ENCODE measurements at places on chromosomes 3 and 15. TPM values are rescaled to one million over a fixed set of nuclear protein-coding genes. Genes with fewer than 3 reads are reported as not detected.

MGLL gene
- 36.4 TPM for total RNA-seq

CHST13 gene
- not detected for total RNA-seq

ZNF502 gene
- 10.5 TPM for total RNA-seq

FETUB gene
- not detected for total RNA-seq

PDIA5 gene
- 18.5 TPM for total RNA-seq

ARNT2 gene
- 6.9 TPM for total RNA-seq

MESP2 gene
- not detected for total RNA-seq

SLC12A1 gene
- total RNA-seq = not detected

NPAP1 gene
- not detected for total RNA-seq

CIDEC gene
- not detected for total RNA-seq

ASB14 gene
- total RNA-seq = 3.4 TPM

CLDN1 gene
- total RNA-seq = 17.7 TPM

CFAP100 gene
- total RNA-seq = not detected

TGM4 gene
- not detected for total RNA-seq

SATB1 gene
- total RNA-seq = 50.3 TPM

CLCN2 gene
- 2.8 TPM for total RNA-seq

JAGN1 gene
- 24.0 TPM for total RNA-seq

GPR62 gene
- total RNA-seq = 0.41 TPM

PLA2G4D gene
- not detected for total RNA-seq

MYO5A gene
- 28.4 TPM for total RNA-seq

C3orf85 gene
- total RNA-seq = not detected

RBP2 gene
- total RNA-seq = not detected

DNASE1L3 gene
- not detected for total RNA-seq

CSTA gene
- 17.0 TPM for total RNA-seq

EXD1 gene
- total RNA-seq = not detected

IQCH gene
- total RNA-seq = 4.3 TPM

ITIH1 gene
- total RNA-seq = not detected

ALPK3 gene
- 64.6 TPM for total RNA-seq

AP3B2 gene
- total RNA-seq = 1.3 TPM

MYO5C gene
- total RNA-seq = 11.0 TPM

A4GNT gene
- total RNA-seq = not detected

CD200 gene
- total RNA-seq = 10.2 TPM

PTX3 gene
- 3.5 TPM for total RNA-seq

ITPKA gene
- total RNA-seq = 1.2 TPM

BAHD1 gene
- total RNA-seq = 13.6 TPM

STRC gene
- total RNA-seq = 0.21 TPM

KCNAB1 gene
- total RNA-seq = 6.3 TPM

RETNLB gene
- total RNA-seq = not detected

SLC28A1 gene
- total RNA-seq = not detected

CYP1A2 gene
- not detected for total RNA-seq

TMC3 gene
- not detected for total RNA-seq

MYL3 gene
- 33.1 TPM for total RNA-seq

FOXB1 gene
- total RNA-seq = not detected

SCG5 gene
- total RNA-seq = 9.2 TPM

SEMA3G gene
- 14.0 TPM for total RNA-seq

LRRC3B gene
- total RNA-seq = 6.3 TPM

IL12A gene
- total RNA-seq = 0.62 TPM

CTSH gene
- total RNA-seq = 43.0 TPM

UNC45A gene
- total RNA-seq = 51.6 TPM

CHRD gene
- 33.5 TPM for total RNA-seq

EPB42 gene
- 4.6 TPM for total RNA-seq

CPNE4 gene
- 1.5 TPM for total RNA-seq

ECE2 gene
- not detected for total RNA-seq

CCDC32 gene
- 21.5 TPM for total RNA-seq

HTR3E gene
- not detected for total RNA-seq

PEAK1 gene
- 77.6 TPM for total RNA-seq

ATP13A3 gene
- 125 TPM for total RNA-seq

DLL4 gene
- 22.5 TPM for total RNA-seq
